Dermis microvascular lymphatic vessel endothelial cell (primary cell): ENCODE measurements at places on chromosomes 2 and 18.

DNA sequence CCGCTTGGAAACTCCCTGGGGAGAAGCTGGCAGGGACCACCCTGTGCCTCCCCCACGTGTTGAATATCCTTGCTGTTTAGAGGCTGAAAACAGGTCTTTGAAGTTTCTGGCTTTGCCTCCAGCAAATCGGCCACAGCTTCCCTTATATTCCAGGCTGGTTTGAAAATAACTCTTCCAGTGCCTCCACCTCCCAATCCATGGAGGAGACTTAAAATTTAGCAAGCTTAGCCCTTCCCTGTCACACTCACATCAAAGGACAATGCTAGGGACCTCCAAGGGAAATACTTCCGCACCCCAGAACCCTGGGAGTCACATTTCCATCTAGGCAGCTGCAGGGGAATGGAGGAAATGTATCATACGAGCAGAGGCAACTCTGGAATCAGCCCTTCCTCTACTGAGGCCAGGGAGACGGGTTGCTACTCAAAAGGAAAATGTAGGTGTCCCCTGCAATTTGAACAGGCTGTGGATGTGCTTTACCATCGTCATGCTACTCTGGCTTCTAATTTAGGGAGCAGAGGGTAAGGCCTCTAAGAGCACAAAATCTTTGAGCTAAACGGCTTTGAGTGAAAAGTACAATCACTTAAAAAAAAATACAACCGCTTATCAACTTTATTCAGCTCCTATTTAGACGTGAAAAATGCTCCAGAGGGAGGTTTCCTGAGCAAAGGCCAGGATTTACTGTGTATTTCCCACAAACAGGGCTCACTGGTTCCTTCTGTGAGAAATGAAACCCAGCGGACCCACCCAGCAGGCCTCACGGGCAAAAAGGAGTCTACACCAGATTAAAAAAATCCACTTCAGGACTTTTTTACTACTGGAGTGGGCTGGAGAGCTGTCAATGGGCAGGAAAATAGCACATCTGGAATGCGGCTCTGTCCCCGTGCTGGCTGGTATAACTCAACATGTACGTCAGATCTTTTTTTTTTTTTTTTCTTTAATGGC, 49.4 kb upstream of the PKDCC start:
- DNase-seq, result no peak

DNA sequence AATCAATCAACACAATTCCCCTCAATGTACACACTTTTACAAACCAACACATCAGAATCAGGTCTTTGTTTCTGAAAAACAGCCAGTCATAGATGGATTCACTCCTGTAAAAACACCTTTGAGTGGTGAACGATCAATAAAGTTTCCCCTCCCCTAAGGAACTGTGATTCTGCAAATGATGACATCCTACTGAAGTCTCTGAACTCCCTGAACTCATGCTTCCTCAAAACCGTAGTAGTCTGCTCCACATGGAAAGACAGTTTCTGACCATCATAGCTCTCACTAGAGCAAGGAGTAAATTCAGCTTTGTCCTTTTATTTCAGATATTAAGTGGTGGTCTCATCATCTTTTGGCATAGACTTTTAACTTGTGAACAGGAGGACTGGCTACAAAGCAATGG, 43.5 kb upstream of the ACTR3 start:
- DNase-seq, result no peak

DNA sequence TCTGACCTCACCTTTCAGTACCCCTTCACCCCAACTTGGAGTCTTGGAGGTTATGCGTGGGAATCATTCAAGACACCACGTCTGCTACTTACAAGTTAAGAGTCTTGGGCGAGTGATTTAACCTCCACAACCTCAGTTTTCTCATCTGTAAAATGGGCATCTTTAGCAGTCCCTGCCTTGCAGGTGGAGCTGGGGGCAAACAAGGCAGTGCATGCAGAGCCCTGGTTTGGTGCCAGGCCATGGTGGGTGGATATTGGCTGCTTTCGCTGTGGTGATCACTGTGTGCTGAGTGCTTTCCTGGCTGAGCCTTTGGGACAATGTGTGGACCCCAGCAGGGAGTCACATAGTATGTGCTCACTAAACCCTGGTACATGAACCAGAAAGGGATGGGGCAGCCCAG, 20.4 kb upstream of the PTMA start:
- no peak for DNase-seq

- no peak for DNase-seq
Observed at GRCh38 chr2:168751104-168751740, 51.2 kb upstream of the NOSTRIN start.

GRCh38 chr2:219476652-219477151, 22.0 kb upstream of the GMPPA start:
- no peak for DNase-seq

GRCh38 chr2:206790311-206790935, 25.0 kb downstream of the FASTKD2 start:
- DNase-seq, result no peak

DNA sequence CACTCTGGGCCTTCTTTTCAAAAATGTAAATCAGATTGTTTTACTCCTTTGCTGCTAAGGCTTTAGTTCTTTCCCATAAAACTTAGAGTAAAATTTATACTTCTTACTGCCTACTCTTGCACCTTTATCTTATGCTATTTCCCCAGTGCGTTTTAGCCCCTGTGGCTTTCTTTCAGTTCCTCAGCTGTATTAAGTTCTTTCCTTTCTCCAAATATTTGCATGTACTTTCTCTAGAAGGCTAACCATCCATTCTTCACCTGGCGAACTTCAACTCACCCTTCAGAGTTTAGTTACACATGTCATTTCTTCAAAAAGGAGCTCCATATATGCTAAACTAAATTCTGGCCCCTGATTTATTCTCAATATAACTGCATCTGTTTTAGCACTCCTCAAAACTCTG, 160.7 kb downstream of the FSHR start:
- no peak for DNase-seq

GRCh38 chr2:143550500-143550899, 421.3 kb downstream of the ARHGAP15 start:
- DNase-seq, result no peak

- no peak for DNase-seq
Observed at GRCh38 chr2:4098137-4098536, 394.8 kb downstream of the DCDC2C start.

GRCh38 chr18:27428120-27428519, 243.0 kb upstream of the CHST9 start:
- DNase-seq, result no peak
